ENCODE measurements at places on chromosomes 6 and 20.
A peak's percentile ranks its signal among the peaks of the same experiment; 100 is the strongest.

GRCh38 chr6:89443658-89444057 is 10.7 kb downstream of the ANKRD6 start:
- DNase-seq, result no peak

DNA sequence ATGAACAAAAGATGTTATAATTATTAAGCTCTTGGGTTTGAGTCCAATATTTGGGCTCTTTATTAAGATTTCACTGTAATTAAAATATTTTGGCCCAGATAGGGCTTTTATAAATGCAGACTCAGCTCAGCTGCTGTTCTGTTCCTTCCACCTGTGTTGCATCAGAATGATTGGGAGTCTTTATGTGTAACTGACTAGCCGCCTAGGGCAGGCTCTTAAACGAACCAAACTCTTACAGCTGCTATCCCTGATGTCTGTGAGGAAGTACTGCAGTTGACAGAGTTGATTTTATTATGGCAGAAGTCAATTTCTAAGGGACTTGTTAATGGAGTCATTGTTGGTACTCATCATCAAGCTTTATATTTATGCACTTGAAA is 144.7 kb downstream of the MYO6 start:
- DNase-seq, result no peak

DNA sequence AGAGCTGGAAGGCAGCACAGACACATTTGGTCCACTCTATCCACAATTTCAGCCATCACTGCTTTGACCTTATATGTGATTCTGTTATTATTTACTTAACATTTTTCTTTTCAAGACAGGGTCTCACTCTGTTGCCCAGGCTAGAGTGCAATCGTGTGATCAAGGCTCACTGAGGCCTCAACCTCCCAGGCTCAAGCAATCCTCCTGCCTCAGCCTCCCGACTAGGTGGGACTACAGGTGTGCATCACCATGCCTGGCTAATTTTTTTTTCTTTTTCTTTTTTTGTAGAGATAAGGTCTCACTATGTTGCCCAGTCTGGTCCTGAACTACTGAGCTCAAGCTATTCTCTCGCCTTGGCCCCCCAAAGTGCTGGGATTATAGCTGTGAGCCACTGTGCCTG is 40.3 kb downstream of the BCL2L1 start:
- no peak for DNase-seq

DNA sequence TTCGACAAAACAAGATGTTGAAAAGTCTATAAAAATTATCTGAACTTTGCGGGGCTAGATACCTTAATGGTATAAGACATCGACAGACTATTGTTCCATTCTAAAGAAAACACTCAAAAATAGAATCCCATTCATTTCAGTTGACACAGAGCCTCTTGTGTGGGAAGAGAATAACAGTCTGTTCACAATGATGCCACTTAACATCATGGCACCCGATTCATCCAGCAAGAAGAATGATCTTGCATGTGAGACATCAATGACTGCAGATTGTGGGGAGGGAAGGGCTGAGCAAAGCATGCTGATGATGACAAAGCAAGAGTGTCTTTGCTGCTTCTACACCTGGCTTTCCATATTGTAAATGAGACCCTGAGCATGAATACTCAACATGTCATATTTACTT is 49.7 kb upstream of the ARMH2 start:
- DNase-seq, result no peak

DNA sequence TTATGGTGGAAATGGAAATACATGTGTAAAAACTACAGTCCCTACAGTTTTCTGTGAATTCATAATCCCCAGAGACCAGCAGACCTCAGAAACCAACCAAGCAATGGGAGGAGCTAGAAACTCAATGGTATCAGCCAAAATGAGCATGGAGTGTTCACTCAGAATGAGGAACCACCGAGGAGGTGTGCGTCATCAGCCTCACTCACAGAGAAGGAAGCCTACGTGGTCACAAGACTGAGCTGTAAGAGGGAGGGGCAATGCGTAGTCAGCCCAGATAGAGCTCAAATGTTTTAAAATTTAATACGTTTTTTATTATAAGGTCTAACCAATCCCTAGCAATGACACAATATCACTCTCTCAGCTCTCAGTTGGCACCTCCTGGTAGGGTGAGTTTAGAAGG is 17.4 kb downstream of the MYLK4 start:
- peak; percentile 65 for DNase-seq

GRCh38 chr6:26260725-26261490 is 104.1 kb upstream of the BTN3A2 start:
- DNase-seq, result no peak

DNA sequence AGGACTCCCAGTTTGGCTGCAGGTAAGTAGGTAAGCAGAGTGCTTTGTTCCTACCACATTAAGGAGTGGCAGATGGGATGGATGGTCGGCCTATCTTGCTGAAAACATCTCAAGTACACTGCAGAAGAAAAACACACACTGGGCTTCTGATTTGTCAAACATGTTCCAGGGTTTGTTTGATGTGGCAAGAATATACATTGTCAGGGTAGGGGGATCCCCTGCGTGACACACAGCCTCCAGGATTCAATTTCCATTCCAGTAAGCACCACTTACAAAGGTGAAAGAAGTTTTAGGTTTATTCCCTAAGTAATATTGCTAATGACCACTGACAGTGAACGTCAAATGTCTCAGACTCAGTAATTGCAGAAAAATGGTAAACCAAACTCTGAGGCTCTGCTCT is 26.0 kb upstream of the KIF16B start:
- DNase-seq, result no peak

DNA sequence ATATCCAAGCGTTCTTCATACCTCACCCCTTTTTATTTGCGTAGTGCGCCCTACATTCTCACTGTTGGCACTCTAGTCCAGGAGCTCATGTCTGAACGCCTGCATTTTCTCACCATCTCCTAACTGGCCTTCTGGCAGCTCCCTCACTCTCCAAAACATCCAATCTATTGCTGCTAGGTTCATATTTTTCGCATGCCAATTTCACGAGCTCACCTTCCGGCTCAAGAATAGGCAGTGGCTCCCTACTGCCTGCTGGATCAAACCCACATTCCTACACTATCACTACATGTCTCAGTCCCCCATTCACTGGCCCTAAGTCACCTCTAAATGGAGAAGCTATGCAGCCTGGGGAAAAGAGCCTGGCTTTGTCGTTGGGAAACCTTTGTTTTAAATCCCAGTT is 115.0 kb downstream of the IPCEF1 start:
- no peak for DNase-seq

DNA sequence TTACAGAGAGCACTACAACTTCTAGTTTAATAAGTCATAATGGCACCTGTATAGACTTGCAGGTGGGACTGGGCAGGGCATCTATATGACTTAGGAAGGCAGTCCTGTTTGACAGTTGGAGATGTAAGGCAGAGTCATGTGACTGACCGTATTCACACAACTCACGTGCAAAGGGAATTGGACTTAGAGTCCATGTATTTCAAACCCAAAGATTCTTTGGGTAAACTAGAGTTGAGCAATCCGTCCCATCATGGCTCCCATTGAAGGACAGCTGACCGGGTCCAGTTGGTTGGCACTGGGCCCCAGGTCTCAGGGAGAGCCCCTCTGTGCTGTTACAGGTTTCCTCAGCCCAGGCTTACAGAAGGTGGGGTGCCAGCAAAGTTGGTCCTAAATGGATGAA is 121.9 kb downstream of the ARID1B start:
- no peak for DNase-seq

DNA sequence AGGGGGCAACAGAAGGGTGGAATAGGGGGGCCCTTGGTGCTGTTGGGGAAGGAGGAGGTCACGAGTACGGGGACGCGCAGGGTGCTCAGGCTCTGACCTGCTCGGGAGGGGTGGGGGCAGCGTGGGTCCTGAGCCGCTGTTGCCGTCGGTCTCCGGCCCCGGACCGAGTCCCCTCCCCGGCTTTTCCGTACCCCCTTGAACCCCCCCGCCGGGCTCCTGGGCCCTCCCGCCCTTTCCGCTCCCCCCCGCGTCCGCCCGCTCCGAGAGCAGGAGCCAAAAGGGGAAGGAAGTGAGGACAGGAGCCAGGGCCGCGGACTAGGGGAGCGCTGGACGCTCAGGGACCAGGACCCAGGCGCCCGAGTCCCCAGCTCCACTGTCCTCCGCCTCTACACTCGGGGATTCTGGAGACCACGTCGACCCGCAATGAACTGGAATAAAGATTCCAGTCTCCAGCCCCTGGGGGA is at the start of gene RGL2:
TSS of gene RGL2 (minus strand) at position 170 of the 464 bp plus-strand sequence. CDS start 332 bp downstream, outside the sequence.
- peak; percentile 86 for DNase-seq

DNA sequence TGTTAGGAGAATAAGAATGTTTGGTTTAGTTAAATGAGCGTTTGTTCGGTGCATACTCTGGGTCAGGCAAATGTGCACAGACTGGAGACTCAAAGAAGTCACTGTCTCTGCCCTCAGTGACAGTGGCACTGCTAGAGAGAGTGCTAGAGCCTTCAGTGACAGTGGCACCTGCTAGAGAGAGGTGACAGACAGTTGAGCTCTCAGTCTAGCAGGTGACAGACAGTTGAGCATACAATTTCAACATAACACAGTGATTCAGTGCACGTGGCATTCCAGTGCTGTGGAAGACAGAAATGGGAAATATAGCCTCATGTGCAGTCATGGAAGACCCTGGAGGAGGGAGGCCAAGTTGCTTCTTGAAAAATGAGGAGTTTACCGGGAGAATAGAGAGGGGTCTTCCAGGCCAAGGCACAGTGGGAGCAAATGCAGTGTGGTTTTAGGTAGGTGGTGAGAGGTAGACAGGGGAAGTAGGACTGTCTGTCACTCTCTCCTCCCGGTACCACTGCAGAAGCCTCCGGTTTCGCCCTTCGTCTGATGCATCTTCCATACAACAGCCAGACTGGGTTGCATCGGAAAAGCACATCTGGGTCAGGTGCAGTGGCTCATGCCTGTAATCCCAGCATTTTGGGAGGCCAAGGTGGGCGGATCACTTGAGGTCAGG is 107.9 kb upstream of the CLDN20 start:
- no peak for DNase-seq

- no peak for DNase-seq
These were observed 549 bp downstream of the ANKRD6 start for GRCh38 chr6:89433252-89434149.

- no peak for DNase-seq
These were observed 83.1 kb downstream of the KCNB1 start for GRCh38 chr20:49399329-49399728.

GRCh38 chr6:77425671-77426070 is 37.6 kb downstream of the HTR1B start:
- no peak for DNase-seq

GRCh38 chr6:154301839-154302752 is 54.5 kb downstream of the IPCEF1 start:
- no peak for DNase-seq

GRCh38 chr6:121759370-121759769 is 323.9 kb downstream of the GJA1 start:
- DNase-seq, result peak; percentile 62

DNA sequence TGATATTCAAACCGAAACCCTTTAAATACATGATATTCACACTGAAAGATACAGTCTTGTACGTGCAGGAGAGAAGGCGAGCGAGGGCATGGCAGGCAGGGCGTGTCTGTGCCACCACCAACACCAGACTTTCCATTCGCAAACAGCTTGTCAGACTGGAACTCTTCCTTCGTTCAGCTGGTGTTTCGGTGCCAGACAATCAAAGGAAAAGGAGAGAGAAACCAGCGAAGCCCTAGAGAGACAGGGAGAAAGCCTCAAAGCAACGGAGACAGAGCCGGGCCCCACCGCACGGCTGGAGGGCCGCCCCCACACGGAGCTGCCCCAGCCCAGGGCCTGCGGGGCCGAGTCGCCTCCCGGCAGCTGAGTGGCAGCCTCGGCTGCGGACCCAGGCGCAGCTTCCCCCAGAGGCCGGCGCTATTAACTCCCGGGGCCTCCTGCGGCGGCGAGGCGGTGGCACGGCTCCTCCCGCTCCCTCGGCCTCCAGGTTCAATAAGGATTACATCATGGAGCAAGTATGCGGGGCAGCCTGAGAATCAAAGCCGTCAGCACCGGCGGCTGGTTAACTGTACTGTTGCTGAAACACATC is 32.1 kb upstream of the NR2E1 start:
- DNase-seq, result peak; percentile 74

- DNase-seq, result peak; percentile 68
These were observed 1.8 kb upstream of the SAMD5 start for GRCh38 chr6:147506704-147507114.

GRCh38 chr20:16132036-16132798 is 441.0 kb downstream of the KIF16B start:
- DNase-seq, result no peak

GRCh38 chr20:49179368-49180277 is 8.5 kb downstream of the STAU1 start:
- DNase-seq, result peak; percentile 43

DNA sequence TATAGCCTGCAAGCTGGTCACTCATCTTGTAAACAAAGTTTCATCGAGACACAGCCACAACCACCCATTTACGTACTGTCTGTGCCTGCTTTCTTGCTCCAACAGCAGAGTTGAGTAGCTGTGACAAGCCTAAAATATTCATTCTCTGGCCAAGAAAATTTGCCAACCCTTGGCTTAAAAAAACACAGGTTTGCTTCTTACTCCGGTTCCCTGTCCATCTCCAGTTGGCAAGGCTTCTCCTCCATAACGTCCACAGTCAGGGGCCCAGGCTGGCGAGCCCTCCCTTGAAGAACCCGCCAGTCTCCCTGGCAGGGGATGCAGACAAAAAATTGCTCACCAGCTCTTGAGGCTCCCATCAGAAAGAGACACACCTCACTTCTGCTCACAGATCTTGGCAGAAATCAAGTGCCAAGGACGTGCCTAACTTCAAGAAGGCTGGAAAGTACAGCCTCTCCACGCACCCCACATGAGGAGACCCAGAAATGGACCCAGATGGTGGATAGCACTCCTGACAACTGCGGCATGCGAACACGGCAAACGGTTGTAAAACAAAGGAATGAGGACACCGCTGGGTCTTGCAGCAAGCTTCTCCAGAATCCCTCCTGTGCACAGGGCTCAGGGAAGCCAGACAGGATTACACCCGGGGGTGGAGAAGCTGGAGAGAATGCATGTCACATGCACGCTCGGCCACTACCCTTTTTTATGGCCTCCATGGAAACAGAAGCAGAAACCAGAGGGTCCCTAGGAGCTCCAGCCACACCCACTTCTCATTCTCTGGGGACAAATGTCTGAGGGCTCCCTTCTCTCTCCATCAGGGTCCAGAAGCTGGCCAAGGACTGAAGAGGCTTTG is 59.8 kb upstream of the SIRPA start:
- no peak for DNase-seq

GRCh38 chr20:29318871-29319461 is 1938.5 kb upstream of the DEFB115 start:
- DNase-seq, result no peak

DNA sequence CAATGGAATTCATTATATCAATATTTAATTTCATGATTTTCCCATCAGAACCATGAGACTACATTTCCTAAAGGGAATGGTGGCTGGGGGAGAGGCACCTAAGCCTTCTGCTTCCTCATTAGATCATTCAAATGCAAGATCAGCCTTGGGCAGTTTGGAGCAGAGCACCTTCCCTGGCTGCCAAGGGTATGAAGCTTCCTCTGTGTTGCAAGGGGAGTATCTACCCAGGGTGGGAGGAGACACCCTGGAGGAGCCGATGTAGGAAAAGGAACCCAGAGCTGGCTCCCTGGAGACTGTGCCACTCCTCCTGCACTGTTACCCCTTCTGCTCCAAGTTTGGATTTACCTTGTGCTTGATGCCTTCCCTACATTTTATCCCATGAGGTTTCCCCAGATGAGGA is 299.7 kb upstream of the PRDM1 start:
- no peak for DNase-seq

All from lung microvascular endothelial cell (primary cell).